ENCODE measurements at places on chromosomes 16 and 17.

DNA sequence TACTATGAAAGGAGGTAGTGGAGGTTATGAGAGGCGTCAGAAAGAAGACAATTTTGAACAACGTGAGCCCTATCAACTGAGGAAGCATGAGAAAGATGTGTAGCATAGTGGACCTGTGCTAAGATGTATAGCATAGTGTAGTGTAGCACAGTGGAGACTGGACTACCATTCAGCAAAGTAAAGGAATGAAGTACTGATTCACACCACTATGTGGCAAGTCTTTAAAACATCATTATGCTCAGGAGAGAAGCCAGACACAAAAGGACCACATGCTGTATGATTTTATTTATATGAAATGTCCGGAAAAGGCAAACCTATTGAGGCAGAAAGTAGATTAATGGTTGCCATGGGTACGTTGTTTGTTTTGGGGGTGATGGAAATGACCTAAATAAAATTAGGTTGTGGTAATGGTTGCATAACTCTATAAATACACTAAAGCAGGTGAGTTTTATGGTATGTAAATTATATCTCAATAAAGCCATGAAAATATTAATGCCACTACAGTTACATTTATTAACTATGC lies 20.4 kb upstream of the XYLT1 start:
- DNase-seq = no peak

GRCh38 chr16:31149894-31150890 lies at the start of gene PRSS36:
PRSS36 (minus strand) TSS chr16:31150066; CDS start chr16:31150035, 31 bp downstream.
- DNase-seq = no peak

GRCh38 chr17:6521586-6521985 lies 34.8 kb downstream of the PITPNM3 start:
- no peak for DNase-seq

DNA sequence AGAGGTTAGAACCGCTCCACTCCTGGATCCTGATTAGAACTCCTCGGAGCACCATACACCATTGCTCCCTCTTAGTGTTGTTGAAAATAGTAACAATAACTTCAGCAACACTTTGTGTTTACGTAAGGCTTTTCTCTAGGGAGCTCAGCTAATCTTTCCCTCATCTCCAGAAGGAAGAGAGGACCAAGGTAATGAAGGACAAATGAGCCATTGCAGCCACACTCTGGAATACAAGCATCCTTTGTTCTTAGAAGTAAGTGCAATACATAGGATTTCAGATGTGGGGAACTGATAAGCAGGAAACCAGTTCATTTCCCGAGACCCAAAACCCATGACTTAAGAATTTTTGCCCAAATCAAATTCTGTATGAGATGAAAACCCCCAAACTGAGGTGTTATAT lies 22.9 kb upstream of the ZNF652 start:
- no peak for DNase-seq

- DNase-seq = no peak
These were observed 1337.5 kb upstream of the CDH8 start for GRCh38 chr16:63373744-63374143.

DNA sequence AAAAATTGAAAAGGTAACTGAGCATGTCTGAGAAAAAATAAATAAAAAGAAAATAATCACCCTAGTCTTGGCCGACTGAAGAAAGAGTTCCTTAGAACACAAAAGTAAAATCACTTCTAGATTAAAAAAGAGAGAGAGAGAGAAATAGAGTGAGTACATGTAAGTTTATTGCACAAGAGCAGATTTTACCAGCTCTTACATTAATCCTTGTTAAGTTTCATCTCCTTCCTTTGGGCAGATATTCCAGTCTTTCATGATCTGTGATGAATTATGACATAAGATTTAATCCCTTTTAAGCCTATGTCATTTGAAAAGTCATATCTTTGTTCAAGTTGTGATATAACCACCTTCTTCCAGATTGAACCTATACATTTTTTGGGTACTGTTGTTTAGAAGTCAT lies 54.8 kb downstream of the NFAT5 start:
- peak; percentile 27 for DNase-seq

DNA sequence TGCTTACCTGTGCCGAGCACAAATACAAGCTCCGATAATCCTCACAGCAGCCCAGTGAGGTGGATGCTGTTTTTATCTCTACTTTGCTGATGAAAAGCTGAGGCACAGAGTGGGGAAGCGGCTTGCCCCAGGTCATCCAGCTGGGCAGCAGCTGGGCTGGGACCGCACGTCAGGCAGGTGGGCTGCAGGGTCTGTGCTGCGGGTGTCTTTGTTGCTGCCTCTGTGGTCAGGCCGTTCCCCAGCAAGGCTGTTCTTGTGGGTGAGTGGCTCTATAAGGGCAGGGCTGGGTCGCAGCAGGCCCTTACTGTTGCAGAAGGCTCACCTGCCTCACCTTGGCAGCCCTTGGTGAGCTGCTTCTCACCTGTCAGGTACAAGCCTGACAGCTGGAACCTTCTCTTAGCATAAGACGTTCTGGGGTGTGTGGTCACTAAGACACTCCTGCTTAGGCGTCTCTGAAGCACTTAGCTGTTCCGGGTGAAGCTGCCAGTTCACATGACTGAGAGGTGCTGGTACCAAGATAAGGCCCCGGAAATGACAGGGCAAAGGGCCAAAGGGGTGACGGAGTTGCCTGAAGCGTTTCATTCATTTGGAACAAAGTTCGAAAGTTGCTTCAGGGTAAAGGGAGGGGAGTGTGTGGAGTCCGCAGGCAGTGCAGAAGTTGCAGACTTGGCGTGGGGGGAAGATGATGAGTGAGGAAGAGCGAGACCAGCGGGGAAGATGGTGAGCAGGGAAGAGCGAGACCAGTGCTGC lies 17.4 kb downstream of the IRF8 start:
- peak; percentile 15 for DNase-seq

DNA sequence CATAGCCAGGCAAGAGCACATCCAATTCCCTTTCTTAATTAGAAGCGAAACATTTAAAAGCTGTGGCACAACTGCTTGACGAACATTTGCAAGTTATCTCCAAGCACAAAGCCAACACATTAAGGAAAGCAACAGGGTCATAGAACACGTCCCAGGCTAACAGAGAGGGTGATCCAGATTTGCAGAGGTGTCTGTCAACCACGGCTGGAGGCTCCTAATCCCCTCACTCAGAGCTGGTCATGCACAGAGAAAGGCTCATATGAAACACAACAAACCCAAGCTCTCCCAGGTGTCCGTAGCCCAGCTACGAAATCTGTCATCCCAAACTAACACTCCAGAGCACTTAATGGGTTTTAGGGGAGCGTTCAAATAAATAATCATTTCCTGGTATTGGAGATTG lies 276.1 kb downstream of the SLC39A11 start:
- no peak for DNase-seq

- no peak for DNase-seq
These were observed 6.5 kb downstream of the ALOX15 start for GRCh38 chr17:4634976-4635375.

- DNase-seq = no peak
These were observed 5.9 kb downstream of the ALYREF start for GRCh38 chr17:81885454-81885853.

DNA sequence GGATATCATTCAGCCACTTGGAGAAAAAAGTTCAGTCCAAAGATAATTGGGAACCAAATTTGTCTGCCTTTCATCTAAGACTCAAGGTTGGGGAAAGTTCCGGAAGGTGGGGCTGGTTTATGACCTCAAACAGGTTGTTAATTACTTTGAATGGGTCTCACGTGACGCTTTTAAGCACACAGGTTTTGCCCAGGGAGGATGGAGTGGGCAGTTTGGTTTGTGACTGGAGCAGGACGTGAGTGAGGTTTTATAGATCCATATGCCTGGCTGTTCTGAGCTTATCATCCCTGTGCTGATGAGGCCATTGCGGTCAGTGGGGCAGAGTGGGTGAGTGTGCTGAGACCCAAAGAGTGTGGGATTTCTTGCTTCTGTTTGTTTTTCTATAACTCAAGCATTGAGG lies 38.7 kb upstream of the GPRC5B start:
- DNase-seq = no peak

GRCh38 chr17:16377941-16378341 lies 3.0 kb upstream of the UBB start:
- DNase-seq = no peak

DNA sequence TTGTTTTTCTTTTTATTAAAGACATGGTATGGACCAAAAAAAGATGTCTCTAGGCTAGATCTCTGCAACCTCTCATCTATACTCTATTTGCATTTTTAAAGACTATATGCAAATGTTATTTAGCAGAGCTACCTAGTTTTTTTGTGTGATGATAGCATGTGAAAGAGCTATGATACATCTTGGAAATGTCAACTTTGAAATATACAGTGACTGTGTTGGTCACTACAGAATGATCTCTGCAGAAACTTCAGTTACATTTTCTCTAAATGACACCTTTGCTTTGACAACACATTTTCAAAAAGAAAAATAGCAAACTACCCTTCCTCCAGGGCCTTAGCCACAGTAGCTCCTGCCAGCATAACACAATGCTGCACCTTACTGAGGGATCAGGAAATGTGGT lies 86.6 kb downstream of the PRKCB start:
- no peak for DNase-seq

- no peak for DNase-seq
These were observed 354.9 kb downstream of the C16orf95 start for GRCh38 chr16:86962259-86962658.

GRCh38 chr16:86990451-86990850 lies 326.7 kb downstream of the C16orf95 start:
- no peak for DNase-seq

DNA sequence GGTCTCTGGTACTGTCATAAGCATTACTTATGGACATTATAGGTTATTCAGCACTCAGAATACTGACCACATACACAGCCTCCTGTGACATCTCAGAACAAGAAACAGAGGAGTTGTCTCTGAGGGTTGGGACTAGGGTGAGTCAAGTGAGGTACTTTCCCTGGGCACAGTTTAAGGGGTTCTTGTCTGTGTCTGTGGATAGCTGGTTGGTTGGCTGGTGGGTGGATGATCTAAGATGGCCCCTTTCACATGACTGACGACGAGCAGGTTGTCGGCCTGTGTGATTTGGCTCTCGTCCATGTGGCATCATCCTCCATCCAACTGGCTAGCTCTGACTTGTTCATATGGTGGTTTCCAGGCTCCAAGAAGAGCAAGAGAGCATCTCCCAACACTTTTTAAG lies 163.9 kb downstream of the PRKCB start:
- no peak for DNase-seq

DNA sequence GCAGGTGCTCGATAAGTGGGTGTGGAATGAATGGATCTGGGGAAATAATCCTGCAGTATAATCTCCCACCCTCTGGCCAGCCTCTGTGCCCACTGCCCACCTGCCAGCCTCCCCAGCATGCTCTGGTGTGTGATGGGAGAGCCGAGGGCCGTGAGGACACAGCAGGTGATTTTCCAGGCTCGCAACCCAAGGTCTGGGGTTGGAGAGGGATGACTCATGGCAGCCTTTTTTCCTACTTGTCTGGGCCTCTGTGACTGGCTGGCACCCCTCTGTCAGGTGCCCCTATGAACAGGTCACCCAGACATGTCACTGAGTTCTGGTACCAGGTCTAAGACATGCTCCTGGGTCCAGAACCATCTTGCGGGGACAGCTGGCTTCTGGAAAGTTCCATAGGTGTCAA lies 385.7 kb upstream of the TNRC6C start:
- no peak for DNase-seq

- peak; percentile 59 for DNase-seq
These were observed 2.1 kb downstream of the SCARF1 start for GRCh38 chr17:1643293-1643998.

GRCh38 chr17:82373731-82374625 lies 2.4 kb downstream of the UTS2R start:
- DNase-seq = no peak

DNA sequence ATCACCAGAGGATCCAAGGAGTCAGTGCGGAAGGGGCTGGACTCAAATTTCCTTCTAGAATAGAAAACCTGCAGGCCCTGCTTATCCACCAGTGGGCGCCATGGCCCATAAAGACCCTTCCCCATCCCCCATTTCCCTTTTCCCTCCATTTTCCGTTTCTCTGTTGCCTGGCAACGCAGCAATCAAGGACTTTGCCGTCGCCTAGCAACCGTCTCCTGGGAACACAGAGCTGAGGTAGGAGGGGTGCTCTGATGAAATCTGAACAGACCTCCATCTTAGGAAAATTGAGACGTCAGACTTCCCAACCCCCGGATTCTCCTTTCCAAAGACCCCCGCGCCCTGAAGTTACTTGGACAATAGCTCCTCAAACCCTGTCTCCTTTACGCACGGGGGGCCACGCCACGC lies 5.7 kb downstream of the DLG4 start:
- DNase-seq = peak; percentile 97

DNA sequence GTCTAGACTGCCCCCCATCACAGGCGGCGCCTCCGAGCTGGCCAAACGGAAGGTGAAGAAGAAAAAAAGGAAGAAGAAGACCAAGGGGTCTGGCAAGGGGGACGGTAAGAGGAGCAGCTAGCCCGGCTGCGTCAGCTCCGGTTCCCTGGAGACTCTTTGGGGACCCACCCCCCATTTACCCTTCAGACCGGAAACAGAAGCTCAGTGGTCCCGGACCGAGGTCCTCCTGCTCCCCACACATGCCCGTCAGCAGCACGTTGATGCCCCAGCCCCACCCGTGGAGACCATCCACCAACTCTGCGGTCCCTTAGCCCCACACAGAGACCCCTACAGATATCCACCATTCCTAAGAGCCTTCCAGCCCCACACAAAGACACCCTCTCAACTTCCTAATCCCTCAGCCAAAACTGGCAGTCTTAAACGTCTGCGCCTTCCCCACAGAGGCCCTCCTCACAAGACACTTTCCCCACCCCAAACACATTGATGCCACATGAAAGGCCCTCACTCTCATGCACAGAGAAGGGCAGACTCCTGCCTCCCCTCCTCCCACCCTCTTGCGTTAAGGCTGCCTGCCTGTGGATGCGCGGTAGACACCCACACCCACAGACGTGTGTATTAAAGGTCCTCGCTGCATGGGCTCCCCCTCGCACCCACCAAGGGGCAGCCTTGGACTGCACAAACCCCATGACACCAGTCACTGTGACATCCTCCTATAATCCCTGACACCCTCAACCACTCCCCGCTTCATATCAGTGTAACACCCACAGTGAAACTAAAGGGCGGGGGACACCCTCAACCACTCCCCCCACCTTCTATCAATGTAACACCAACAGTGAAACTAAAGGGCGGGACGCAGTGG lies 58.2 kb upstream of the RPH3AL start:
- DNase-seq = peak; percentile 48

GRCh38 chr16:49019081-49019633 lies 262.5 kb downstream of the CBLN1 start:
- no peak for DNase-seq

DNA sequence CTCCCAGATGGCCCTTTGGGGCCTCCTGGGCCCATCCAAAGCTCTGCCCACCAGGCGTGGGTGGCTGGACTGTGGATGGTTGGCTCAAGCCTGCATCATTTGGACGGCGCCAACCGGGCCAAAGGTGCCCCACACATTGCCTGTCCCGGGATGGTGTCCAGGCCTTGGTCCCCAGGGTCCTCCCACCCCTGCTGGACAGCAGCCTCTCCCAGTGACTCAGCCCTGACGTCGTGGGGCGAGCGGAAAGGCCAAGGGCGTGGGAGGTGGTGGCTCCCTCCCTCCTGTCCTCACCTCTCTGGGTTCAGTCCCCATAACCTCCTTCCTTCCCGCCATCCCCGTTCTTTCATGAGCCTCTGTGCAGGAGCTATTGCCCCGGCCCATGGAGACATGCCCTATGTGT lies 42.1 kb upstream of the DLX4 start:
- no peak for DNase-seq

- DNase-seq = no peak
These were observed 2292.0 kb downstream of the TP53TG3F start for GRCh38 chr16:35751191-35751941.

- no peak for DNase-seq
These were observed 12.0 kb downstream of the C17orf113 start for GRCh38 chr17:42038221-42038973.

GRCh38 chr17:17893801-17894644 lies 57.2 kb upstream of the SREBF1 start:
- DNase-seq = no peak

GRCh38 chr16:54987081-54987480 lies 56.4 kb downstream of the IRX5 start:
- DNase-seq = no peak

Measured in A673 (cell line).